ENCODE measurements at places on chromosomes 4 and X. TPM values are rescaled to one million over a fixed set of nuclear protein-coding genes. Genes with fewer than 3 reads are reported as not detected.

GRCh38 chr4:93103042-93103441 is 725.5 kb upstream of the ATOH1 start:
- no peak overlapping the region for H3K27ac ChIP-seq
- no peaks in the 10 kb centered on the region for H3K36me3 ChIP-seq

- no peak for DNase-seq
- H3K4me3 ChIP-seq, result peak overlapping the region; percentile 79
- peaks cover 19% of the 10 kb centered on the region for H3K4me1 ChIP-seq
- H3K36me3 ChIP-seq, result no peaks in the 10 kb centered on the region
- H3K27me3 ChIP-seq, result peaks cover 16% of the 10 kb centered on the region
Measured at GRCh38 chr4:3291411-3291968, 1.3 kb upstream of the RGS12 start.

- no peaks in the 10 kb centered on the region for H3K36me3 ChIP-seq
- H3K27ac ChIP-seq, result no peak overlapping the region
- no peaks in the 10 kb centered on the region for H3K4me1 ChIP-seq
Measured at GRCh38 chr4:87919941-87920340, 55.6 kb upstream of the SPP1 start.

DNA sequence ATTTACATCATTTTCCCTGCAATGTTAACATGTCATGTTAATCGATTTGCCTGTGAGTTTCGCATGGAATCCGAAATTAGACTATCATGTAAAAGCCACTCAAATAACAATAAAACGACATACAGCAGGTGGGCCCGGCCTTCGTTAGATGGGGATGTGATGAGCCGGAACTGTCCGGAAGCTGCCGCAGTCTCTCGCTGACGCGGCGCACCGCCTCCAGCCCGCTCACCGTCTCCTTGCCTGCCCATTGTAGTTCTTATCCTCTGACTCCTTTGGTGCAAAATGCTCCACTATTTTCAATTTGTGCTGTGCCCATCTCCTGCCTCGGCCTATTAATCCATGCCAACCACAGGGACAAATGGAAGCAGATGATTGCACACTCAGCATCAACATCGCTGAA is 877.5 kb upstream of the TENM3 start:
- H3K4me3 ChIP-seq, result no peak overlapping the region
- no peak overlapping the region for H3K27ac ChIP-seq
- no peaks in the 10 kb centered on the region for H3K36me3 ChIP-seq
- no peak for DNase-seq

DNA sequence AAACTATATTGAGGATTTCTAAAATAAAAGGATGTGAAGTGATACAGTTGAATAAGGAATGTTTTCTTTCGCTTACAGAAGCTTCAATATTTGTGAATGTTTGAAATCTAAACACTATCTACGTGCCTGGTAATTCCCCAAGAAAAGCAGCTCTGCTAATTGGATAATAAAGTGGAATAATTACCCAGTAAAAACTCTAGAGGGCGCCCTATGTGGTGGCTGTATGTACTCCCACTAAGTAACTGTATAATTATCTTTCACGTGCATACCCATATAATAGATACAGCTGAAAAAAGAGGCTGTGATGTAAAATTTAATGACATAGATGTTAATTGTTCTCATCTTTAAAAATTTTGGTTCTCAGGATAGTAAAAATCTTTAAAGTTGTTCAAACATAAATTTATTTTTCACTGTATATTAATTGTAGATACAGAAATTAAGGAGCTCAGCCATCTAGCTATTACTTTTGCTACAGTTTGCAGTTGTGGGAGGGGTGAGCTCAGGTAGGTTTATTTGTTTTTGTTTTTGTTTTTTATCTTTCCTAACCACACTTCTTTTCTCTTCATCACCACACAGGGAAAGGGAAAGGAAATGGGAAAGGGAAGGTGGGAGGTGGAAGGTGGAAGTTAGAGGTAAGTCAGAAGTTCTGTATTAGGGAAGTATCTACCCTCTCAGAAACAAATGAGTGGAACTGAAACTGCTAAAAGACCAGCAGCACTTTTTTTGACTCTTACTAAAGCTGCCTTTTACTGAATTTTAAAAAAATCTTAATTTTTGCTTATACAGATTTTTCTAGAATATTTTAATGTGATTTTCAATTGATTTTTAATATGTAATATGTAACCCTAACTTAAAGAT is 151.7 kb upstream of the RPS6KA6 start:
- H3K4me3 ChIP-seq, result no peak overlapping the region
- H3K36me3 ChIP-seq, result no peaks in the 10 kb centered on the region
- DNase-seq, result no peak
- no peaks in the 10 kb centered on the region for H3K27me3 ChIP-seq

GRCh38 chr4:151715881-151716280 is 44.9 kb downstream of the GATB start:
- no peak for DNase-seq
- H3K4me3 ChIP-seq, result no peak overlapping the region
- H3K27me3 ChIP-seq, result no peaks in the 10 kb centered on the region

DNA sequence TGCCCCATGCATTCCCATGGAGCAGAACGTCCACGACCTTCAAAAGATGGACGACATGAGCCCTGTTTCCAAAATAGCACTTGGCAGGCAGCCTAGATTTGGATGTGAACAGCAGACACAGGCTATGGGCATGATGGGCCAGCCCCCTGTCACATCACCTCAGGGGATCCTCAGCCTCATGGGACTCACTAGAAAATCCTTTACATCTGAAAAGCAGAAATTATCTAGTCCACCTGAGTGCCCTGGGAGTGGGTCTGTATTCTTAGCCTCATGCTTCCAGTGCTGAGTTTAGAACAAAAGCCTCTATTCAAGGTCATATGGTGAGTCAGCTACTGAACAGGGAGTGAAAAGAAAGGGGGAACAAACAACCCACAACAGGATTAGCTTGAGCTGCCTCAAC is 35.8 kb downstream of the GRIA3 start:
- H3K4me3 ChIP-seq, result no peak overlapping the region
- H3K27me3 ChIP-seq, result no peaks in the 10 kb centered on the region
- H3K27ac ChIP-seq, result no peak overlapping the region
- DNase-seq, result no peak
- H3K36me3 ChIP-seq, result no peaks in the 10 kb centered on the region
- H3K4me1 ChIP-seq, result peaks cover 17% of the 10 kb centered on the region

The GLRB gene
- 32.4 TPM for total RNA-seq

The PRDM8 gene
- 5.0 TPM for total RNA-seq

The CXCL11 gene
- total RNA-seq, result not detected

The CLNK gene
- total RNA-seq, result not detected
